ENCODE measurements at places on chromosomes 4 and X.

DNA sequence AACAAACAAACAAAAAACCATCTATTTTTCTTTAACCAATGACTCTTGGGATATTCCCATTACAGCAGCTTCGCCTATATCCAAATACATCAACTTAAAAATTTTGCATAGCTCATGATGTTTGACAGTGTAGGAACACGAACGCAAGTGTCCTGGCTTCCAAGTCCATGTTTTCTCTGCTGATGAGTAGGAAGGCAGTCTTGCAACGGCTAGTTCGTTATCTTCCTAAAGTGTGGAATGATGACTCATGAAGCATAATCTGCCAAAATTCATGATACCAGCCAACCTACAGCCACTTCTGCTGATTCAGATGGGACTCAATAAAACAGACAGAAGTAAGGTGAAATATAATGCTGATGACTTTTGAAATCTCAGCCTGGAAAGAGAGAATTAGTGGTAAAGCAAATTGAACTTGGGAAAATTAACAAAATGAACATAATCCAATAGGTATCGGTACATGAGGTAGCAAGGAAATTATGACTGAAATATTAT is 6.4 kb upstream of the SEPTIN11 start:
- DNase-seq = no peak

DNA sequence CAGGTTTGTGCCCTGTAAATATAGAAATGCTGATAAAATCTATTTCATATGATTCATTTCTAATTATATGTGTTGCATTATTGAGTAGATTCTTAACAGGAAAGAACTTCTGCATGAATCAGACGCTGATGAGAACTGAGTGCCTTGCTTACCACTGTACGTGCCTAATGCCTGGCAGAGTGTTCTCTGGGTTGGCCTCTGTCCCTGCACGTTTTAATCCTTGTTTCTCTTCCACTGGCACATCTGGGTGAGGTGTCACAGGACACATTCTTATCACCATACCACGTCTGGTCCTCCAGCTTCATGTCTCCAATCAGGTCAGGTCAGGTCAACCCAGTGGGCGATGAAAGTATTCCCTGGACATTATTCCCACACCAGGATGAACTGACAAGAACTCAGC is 53.6 kb downstream of the KLF3 start:
- DNase-seq = no peak

DNA sequence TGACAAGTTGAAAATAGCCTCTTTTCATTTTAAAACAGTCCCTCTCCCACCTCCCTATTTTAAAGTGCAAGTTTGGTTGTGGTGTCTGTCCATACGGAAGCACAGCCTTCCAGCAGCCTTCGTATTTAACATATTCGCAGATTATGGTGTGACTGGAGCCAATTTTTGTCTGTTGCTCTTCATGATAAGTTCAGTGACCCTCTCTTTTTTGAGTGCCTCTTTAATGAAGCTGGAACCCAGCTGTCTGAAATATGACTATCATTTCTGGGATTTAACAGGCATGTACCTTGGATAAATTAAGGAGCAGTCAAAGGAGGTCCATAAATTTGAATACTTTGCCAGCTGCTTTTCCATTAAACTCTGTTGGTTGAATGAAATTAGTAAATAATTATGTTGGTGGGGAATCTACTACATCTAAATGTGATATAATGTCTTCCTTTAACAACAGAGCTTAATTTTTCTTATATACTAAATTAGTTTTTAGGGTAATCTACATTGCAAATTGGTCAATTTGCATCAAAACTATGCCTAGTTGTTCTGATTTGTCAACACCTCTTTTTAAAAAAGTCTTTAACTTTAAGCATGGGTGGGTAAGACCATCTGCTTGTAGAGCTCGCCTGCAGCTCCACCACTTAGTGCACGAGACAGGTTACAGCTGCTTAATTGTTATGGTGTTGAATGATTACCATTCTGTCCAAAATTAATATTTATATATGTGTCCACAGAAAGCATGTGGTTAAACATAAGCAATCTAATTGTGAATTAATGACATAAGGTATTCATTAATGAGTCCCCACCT is 216.6 kb downstream of the DCTD start:
- no peak for DNase-seq

- no peak for DNase-seq
These were observed 78.1 kb downstream of the GALNT7 start for GRCh38 chr4:173246719-173247118.

DNA sequence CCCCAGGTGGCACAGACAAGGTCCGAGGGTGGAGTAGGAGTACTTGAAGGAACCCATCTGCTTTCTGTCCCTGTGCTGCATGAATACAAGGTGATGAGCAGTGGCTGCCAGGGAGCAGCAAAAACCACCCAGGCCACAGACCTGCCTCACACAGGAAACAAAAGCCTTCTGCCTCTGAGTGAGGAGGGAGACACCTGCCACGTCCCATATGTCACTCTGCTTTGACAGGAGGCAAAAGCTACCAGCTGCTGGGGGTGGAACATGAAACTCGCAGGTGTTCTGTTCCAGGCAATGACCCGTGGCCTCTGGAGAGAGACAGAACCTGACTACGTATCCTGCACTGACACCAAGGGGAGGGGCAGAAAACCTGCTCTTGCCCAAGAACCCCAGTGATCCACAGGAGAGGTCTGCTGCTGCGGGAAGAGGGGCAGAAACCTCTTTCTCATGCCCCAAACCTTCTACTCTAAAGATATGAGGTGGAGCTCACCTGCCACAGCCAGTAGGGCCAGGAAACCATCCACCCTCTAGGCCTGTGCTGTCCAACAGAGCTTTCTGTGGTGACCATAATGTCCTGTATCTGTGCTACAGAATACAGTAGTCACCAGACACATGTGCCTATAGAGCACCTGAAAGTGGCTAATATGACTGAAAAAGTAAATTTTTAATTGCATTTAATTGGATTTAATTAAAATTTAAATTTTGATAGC is 172.9 kb downstream of the PRDM5 start:
- DNase-seq = no peak

- no peak for DNase-seq
These were observed 14.2 kb upstream of the DCAF4L1 start for GRCh38 chr4:41967392-41967791.

DNA sequence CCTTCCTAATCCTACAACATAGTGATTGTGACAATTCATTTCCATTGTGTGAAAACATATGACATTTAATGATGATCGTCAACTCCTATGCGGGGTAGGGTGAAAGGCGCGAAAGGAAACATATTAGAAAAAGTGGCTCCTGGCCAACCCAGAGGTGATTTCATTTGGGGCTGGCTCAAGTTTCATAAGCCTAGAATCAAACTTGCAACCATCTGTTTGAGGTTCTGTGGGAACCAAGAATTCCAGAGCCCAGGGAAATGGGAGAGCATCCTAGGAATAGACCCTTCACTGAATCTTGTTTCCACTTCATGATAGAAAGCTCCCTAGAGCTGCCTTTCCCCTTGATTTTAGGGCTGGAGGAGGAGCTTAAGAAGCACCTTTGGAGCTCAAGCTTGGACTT is 101.3 kb upstream of the EGFL6 start:
- DNase-seq = no peak

DNA sequence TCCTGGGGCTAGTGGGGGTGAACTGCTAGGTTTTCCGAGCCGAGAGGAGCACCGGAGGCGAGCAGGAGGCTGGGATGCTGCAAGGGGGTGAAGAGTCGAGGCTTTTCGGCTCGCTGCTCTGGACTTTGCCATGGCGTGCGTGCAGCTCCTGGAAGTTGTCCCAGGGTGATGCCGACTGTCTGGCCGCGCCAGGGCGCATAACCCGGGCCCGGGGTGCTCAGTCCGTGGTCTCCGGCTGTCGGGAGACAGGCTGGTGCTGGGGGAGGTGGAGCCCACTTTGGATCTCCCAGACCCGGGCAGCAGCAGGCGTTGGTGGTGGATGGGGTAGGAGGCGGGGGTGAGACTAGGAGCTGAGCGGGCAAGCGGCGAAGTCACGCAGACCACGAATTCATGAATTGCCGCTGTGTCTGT is 793 bp downstream of the GRIA3 start:
- peak; percentile 53 for DNase-seq

DNA sequence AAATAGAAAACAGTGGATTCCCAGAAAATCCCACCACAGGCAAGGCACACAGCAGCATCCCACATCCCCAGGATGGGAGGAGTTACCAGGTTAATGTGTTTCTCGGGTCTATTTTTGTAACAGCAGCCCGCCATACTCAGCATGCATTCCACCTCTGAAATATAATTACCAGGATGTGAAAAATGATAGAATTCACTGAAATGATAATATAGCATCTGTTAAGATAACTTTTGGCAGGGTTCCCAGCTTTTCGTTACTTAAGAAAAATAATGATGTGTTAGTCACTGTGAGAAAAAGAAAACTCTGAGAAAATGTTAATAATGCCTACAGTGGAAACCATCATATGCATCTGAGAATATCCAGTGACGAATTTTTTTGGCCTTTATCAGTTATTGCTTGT is 87.1 kb downstream of the VCX2 start:
- DNase-seq = no peak

DNA sequence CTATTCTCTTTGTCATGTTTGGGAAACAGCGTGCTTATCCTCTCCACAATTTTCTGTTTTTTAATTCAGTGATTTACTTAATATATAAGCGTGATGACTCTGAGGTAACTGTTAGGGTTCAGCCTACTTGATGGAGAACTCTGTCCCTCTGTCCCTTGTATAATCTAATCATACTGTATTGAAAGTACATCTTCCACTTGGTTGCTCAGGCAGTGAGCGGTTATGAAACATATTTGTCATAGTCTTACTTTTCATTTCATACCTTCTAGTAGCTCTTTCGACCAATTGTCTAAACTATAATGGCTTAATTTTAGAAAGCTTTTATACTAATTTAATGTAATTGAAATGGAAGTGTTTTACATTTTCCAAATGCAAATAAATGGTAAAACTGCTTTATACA is 469.0 kb downstream of the TLL1 start:
- no peak for DNase-seq

DNA sequence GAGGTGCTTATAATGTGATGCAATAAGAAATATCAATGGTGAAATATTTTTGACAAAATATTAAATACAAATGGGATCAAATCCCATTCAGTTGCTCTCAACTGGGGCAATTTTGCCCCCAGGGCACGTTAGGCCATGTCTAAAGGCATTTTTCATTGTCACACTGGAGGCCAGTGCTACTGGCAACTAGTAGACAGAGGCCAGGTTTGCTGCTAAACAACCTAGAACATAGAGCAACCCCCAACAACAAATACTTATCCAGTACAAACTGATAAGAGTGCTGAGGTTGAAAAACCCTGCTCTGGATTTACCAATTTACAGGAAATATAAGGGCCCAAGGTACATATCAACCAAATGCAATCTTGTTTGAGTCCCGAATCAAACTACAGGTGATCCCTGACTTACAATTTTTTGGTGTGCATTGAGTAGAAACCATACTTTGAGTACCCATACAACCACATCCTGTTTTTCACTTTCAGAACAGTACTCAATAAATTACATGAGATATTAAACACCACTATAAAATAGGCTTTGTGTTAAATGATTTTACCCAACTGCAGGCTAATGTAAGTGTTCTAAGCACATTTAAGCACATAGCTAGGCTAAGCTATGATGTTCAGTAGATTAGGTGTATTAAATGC is 237.5 kb downstream of the HNRNPD start:
- no peak for DNase-seq

- DNase-seq = peak; percentile 48
These were observed 21.4 kb upstream of the PPP2R2C start for GRCh38 chr4:6493658-6494304.

DNA sequence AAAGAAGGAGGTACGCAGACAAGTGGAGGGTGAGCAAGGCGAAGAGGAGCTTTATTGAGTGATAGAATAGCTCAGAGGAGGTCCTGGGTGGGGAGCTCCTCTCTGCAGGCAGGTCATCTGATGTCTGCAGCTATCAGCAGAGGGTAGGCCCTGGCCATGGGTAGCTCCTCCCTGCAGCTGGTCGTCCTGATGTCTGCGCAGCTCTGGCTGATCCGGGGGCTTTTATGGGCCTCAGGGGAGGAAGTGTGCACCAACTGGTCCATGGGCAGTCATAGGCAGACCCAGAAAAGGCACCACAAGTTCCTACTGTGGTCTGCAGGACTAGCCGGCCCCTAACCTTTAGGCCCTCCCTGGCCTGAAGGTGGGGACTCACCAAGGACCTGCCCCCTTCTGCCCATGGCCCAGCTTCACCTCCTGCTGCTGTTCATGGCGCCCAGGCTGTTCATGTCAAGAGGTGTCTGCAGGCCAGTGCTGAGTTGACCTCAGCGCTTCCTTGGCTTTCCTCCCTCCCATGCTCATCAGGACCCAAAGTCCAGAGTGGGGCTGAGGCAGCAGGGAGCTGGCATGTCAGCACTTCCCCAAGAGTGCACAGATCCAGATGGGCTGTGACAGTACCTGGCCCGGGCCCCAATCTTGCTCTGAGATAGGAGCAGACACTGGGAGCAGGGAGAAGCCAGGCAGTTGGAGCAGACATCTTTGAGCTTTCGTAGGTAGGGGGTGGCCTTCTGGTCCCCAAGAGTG is 46.1 kb downstream of the ARAP2 start:
- no peak for DNase-seq

DNA sequence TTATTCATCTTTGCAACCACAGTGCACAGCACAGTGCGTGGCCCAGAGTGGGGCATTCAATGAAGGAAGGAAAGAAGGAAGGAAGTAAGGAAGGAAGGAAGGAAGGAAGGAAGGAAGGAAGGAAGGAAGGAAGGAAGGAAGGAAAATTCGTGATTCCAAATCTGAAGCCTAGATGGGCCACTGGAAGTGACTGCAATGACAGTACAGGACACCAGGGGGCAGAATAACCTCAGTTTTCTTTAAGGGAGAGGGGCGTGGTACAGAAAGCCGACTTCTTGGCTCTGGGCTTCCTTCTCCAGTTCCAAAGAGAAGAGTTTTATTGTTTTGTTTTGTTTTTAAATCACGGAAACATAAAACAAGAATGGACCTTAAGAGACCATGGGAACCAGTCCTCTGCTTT is 47.8 kb downstream of the APLN start:
- peak; percentile 51 for DNase-seq

- no peak for DNase-seq
These were observed 17.5 kb upstream of the MAGEA10 start for GRCh38 chrX:152155766-152156310.

DNA sequence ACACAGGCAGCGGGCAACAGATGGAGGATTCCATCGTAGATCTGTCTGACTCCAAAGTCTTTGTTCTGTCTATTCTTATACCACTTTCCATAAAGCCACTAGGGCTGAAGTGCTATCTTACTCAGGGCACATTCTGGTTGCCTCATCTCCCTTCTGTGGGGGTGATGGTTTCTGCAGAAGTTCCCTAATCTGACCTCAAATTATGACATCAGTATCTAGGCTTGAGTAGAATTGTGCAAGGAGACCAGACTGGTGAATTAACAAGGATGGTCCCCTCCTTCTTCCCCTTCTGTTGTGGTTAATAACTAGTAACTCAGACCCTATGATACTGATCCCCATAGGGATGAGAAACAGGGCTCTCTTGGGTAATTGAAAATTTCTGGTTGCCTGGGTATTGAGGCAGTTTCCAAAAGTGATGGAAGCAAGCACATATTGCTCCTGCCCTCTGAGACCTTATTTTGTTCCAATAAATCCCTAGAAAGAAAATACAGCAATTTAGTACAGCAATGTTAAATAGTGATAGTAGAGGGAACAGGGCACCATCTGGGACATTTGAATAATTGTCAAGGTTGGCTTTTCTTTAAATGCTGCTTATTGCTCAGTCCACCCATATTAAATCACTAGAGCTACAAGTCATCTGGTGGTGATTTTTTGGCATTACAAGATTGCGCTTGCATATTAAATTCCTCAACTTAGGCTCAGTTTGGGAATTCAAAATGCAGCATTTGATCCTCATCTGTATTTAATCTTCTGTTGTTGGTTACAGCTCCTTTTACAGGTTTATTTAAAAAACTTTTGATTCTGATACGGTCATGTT is 57.3 kb upstream of the AP1S2 start:
- DNase-seq = no peak

Measured in retina (tissue), 1 donor.